ENCODE measurements at places on chromosomes 11 and 22.
A peak's percentile ranks its signal among the peaks of the same experiment; 100 is the strongest.

GRCh38 chr11:72436661-72437060, 2.3 kb upstream of the CLPB start:
- DNase-seq, result no peak

DNA sequence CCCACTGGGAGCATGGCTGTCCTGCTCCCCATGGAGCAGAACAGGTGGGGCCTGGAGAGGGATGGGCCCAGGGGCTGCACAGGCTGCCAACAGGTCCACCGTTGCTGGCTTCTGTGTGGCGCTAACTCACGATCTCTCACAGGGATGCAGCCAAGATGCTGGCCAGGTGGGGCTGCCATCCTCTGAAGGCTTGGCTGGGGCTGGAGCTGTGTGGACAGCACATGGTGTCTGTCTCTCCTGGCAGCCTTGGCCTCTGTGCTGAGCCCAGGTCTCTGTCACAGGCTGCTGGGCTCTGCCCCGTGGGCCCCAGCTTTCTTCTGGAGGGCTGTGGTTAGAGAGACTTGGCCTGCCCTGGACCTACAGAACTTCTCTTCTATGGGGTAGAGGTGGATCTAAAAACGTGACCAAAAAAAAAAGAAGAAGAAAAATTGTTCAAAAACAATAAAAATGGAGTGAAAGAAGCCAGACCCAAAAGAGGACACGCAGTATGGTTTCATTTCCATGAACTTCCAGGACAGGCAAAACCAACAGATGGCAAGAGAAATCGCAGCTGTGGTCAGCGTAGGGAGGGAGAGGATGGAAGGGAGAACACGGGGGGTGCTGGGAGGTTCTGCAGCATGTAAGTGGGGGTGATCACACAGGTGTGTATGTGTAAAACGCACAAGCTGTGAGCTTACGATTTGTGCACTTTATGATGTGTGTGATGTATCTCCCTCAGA, 12.2 kb downstream of the PARVG start:
- no peak for DNase-seq

GRCh38 chr11:35313760-35314153, 105.6 kb downstream of the SLC1A2 start:
- DNase-seq, result no peak

DNA sequence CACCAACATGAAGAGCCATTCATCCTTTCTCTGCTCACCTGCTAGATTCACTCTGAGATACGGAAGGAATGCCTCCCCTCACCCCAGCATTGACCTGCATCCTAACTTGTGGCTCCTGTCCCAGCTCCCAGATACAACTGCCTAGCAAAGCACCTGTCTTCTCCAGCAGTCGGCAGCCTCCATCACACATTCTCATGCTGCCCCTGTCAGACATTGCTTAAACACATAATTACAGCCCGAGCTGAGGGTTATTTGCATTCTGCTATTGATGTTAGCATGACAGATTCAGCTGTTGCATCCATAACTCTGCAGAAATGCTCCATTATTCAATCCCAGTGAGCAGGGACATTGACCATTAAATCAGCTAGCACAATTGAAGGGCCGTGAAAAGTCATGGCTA, 184.4 kb upstream of the NARS2 start:
- no peak for DNase-seq

DNA sequence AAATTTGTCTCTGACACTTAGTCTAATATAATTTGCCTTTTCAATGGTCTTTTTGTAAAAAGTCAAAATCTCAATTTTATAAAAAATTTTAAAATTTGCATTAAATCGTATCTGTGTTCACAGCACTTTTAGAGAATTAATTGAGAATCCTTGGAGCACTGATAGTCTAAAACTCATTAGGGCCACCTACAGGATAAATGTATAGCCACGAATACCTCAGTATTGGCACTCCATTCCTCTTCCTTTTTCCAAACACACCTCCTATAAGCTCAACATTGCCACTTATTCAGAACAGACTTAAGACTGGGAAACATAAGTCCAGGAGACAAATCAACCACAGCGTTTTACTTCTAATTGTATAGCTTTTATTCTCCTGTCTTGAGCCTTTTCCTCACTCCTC, 776.0 kb upstream of the ARHGAP42 start:
- DNase-seq, result no peak

DNA sequence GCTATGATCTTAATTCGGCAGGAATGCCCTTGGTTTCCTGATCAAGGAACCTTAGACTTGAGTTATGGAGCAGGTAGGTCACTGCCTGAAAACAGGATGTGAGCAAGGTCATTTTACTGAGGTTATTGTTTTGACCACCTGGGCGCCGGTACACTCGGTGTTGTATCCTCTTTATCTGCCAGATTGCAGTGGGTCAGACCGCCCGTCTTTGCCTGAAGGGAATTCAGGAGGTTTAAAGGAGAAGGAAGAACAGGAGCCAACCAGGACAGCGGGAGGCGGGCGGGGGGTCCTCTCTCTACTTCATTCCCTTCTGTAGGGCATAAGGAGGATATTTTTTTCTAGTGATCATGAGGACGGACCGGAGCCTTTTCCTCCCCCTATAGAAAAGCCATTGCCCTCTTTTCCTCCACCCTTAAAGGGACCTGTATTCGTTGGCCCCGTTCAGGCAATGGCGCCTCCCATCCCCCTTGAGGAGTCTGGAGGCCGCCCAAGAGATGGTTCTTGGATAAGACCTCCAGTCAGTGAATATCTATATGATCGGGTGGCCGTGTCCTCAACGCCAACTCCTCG, 649 bp downstream of the MS4A15 start:
- DNase-seq, result no peak

DNA sequence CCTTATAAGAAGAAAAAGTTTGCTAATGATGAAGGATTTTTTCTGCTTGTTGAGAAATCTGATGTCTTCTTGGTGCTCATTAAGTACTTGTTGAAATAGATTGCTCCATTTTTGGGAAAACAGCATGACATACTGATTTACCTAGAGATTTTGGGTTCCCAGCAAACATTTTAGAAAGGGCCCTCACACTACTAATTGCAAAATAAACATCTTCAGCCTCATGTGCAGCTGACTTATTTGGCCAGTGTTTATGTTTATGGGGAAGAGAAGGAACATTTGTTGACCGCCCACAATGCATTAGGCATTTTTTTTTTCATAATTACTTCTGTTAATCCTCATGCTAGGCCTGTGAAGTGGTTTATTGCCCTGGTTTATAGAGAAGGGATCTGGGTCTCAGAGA, 40.1 kb downstream of the LDLRAD3 start:
- DNase-seq, result no peak

DNA sequence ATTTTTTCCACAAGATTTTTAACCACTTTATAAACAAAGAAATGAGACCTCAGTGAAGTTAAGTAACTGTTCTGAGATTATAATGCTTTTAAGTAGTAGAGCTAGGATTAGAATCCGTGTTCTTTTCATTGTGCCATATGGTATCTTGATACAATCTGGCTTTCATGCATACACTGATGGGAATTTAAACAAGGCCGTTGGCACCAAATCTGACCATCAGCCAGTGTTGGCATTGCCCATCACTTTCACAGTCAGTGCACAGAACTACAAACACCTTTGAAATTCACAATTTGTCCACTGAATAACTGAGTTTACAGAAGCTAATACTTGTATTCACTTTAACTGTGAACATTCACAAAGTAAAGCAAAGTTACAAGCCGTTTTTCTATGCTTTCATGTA, 1228.0 kb downstream of the TBC1D22A start:
- DNase-seq, result no peak

DNA sequence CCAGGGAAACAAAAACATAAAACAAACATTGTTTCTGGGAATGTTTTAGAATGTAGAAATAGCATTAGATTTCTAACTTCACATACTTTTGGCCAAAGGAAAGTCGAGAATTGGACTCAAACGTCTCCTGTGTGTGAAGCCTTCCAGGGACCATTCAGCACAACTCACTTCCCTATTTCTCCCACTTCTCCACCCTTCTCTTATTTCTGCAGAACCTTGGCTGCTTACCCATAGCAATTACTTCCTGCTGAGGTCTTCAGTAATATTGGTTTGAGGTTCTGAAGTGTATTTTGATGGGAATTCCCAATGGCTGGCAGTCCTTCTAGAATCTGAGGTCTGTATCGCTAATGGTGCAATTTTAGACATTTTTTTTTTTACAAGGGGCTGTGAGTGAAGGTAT, 158.3 kb upstream of the SNX19 start:
- no peak for DNase-seq

- no peak for DNase-seq
These were observed 173.4 kb downstream of the NCAM1 start for GRCh38 chr11:113134626-113135025.

GRCh38 chr11:113885897-113886296, 10.5 kb upstream of the USP28 start:
- DNase-seq, result no peak

DNA sequence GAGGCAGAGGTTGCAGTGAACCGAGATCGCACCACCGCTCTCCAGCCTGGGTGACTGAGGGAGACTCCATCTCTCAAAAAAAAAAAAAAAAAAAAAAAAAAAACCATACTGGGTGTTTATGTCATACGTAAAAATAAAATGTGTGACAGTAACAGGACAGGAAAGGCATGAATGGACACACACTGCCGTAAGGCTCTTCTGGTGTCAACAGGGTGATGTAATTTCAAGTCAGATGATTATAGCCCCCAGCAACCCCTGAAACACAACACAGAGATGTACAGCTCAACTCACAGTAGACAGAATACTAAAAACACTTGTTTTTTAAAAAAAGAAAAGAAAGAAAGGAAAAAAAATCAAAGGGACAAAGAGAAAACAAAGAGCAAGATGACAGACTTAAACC, 22.2 kb downstream of the SBF1 start:
- DNase-seq, result no peak

GRCh38 chr11:95684701-95685100, 104.9 kb downstream of the FAM76B start:
- no peak for DNase-seq

- no peak for DNase-seq
These were observed 716.6 kb upstream of the LUZP2 start for GRCh38 chr11:23780231-23780630.

DNA sequence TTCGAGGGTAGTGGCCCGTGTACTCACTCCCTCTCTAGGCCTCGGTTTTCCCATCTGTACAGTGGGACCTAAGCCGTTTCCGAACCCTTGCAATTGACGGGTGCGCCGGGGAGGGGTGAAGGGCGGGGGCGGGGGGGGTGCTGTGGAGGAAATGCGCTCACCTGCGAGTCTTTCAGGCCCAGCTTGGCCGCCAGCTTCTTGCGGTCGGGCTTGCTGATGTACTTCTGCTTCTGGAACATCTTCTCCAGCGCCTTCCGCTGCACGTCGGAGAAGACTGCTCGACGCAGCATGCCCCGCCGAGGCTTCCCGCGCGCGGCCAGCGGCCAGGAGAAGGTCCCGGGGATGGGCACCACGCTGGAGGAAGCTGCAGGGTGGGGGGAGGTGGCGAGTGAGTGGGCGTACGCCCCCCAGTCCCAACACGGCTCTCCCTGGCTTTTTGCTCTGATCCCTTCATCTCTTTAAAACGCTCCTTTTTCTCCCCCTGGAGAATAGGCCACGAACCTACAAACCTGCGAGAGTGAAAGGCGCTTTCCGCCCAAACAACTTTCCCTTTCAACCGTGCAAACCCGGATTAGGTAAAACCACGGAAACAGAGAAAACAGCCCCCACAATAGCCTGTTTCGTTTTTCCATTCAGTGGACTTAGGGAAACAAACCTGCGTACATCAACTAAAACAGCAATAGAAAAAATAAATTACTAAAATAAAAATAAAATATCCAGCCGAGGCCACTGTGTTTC, 3.2 kb downstream of the DBX1 start:
- DNase-seq, result no peak

GRCh38 chr22:37196539-37197450, 8.7 kb upstream of the C1QTNF6 start:
- DNase-seq, result peak; percentile 51

- DNase-seq, result peak; percentile 52
These were observed 62.4 kb downstream of the NECTIN1 start for GRCh38 chr11:119666463-119667131.

- no peak for DNase-seq
These were observed 846.6 kb upstream of the ANO3 start for GRCh38 chr11:25485315-25485714.

DNA sequence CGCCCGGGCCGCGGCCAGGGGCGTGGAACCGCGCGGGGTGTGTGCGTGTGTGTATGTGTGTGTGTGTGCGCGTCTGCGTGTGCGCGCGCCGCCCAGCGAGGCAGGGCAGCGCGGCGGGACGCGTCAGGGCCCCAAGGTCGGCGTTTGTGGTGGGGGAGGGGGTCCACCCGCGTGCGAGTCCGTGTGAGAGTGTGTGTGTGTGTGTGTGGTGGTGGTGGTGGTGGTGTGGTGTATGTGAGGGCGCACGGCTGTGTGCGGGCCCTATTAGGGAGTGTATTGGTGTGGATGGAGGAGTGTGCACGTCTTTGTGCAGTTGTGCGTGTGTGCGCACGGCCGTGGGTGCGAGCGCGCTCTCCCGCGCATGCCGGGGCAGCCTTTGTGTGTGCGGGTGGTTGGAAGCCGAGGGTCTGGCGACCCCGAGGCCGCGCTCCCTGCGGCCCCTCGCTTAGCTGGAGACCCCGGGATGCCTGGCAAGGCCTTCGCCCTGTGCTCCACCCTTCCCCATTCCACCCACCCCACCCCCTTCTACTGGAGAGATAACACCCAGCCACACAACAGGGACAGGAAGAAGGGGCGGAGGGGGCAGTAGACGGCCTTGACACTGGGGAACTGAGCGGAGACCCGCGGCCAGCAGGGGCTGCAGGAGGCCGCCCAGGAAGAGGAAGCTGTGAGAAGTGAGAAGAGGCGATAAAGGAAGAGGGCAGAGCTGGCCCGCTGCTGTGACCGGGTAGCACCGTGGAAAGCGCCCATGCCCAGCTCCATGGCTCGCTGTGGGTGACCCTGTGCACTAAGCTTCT, 528 bp upstream of the ARRB1 start:
- no peak for DNase-seq

GRCh38 chr11:2379466-2380174, 2.5 kb downstream of the CD81 start:
- DNase-seq, result no peak

GRCh38 chr11:8934742-8935488, 2.2 kb upstream of the C11orf16 start:
- peak; percentile 52 for DNase-seq

DNA sequence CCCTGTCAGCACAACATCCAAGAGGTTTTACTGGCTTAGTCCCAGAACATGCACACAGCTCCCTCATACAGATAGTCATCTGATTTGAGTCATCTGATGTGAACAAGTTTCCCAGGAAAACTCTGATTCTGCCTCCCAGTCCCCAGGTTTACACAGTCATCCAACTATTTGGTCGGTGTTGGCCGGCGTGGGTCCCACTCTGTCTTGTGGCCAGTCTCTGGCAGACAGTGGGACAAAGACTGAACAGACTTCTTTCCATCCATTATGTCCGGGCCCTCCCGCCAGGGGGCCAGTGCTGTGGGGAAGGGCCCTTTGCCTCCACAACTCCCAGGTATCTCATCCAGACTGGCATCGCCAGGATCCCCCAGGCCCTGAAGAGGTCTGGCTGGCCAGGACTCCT, 60.0 kb downstream of the BTG4 start:
- no peak for DNase-seq

Data from SJSA1 (cell line).